ENCODE measurements at places on chromosomes 2 and 18.

DNA sequence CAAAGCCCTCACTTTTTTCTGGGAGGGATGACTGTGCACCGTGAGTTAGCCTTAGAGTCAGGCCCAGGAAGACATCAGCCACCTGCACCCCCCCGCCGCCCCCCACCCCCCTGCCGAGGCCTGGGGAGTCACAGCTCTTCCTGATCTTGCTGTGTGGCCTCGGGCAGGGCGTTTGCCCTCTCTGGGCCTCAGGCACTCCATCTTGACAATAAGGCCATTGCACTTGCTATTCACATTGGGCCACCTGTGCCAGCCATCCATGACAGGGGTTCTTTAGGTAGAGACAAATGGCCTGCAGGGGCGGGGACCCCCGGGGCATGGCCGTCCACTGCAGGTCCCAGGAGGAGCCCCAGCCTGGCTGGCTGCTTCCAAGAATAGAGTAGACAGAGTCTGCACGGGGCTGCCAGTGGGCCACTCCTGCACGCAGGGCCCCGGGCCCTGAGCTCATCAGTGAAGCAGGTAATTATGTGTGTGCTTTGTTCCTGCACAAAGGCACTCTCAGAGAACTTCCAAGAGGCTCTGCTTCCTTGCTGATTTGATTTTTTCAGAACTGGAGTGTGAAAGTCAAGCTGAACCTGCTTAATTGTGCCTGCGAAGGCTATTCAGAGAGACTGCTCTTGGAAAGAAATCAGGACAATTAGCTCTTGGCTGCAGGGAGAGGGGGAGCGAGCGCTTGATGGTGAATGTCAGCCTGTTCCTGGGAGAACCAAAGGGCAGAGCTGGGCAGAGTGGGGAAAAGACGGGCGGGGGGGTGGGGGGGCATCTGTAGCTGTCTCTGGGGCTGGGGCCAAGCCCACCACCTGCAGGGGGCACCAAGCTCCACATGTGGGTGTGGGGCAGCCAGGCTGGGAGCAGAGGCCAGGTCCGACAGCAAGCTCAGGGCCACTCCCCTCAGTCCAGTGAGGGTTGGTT is 40.3 kb downstream of the RRM2 start:
- no peak for DNase-seq

GRCh38 chr2:70596293-70596692 is 42.7 kb upstream of the TGFA start:
- no peak for DNase-seq

- no peak for DNase-seq
These were observed 88.0 kb downstream of the SMAD7 start for GRCh38 chr18:48862678-48863270.

GRCh38 chr18:8489761-8490160 is 119.5 kb upstream of the RAB12 start:
- DNase-seq, result no peak

- no peak for DNase-seq
These were observed 52.9 kb downstream of the ANTXR1 start for GRCh38 chr2:69065735-69066336.

GRCh38 chr2:165762723-165763122 is 31.3 kb downstream of the GALNT3 start:
- no peak for DNase-seq

DNA sequence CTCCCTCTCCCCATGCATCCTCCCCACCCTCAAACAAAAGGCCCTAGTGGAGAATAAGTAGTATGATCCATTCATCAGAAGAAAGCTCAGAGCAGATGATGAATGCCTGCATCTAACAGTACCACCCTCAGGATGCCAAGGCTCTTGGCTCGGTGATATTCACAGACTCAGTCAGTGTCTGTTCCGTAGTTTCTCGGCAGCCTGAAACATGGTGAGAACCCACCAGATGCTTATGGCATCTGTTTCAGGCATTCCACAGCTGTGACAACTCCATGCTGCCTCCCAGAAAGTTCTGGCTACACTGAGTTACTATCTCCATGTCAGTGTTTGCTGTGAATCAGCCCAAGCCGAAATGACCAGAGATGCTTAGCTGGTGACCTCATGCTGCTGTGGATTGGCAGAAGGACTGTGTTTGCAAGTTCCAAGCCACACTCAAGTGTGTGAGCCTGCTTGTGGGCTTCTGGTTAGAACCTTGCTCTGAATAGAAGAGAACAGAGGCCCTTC is 83.9 kb downstream of the WDSUB1 start:
- no peak for DNase-seq

DNA sequence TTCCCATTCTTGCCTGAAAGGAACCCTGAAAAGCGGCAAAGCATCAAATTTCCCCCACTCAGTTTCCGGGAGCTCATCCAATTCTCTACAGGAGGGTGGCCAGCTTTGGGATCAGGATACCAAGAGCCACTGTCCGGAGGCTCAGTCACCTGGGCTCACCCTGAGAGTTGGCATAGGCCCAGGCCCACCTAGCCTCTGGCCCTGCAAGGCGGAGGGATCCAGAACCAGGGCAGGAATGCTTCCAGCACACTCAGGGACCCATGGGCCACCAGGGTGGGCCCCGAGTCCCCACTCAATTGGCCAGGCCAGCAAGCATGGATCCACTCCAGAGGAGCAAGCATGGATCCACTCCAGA is 432.9 kb upstream of the MYT1L start:
- DNase-seq, result no peak

DNA sequence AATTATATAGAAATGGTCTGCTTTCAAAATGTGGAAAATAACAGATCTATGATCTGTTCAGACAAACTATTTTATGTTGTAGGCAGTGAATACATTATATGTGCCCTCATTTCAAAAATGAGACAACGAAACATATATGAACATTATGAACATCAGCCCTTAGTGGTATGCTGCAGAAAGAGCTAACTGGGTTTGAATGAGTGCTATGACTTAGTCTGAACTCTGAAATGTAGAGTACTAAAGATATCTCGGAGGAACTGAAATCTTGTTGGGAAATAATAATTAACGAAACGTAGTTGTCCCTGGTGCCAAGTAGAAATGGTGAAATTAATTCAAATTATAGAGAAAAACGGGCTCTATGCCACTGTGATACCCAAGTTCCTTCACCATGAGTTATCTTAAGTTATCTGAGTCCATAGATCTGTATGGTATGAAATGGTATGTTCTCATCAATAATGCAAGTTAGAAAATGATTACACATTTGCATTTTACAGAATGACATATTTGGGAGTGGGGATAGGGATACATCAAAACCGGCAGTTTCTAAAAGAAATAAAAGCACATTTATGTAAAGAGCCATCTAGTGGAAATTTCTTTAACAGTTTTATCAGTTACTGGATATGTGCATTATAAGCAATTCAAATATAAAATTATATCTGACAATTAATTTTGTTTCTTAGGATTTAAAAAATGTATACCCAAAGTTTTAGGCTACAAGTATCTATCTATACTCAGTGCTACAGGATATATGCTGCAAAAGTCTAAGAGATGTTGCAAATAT is 26.7 kb downstream of the STARD6 start:
- no peak for DNase-seq

DNA sequence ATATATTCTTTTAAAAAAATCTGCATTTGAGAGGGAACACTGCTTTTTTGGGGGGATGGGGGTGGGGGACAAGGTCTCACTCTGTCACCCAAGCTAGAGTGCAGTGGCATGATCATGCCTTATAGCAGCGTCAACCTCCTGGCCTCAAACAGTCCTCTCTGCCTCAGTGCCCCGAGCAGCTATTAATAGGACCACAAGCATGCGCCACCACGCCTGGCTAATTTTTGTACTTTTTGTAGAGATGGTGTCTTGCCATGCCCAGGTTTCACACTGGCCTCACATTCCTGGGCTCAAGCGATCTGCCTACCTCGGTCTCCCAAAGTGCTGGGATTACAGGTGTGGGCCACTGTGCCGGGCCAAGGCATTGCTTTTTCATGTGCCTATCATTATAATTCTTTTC is 154.2 kb downstream of the ATAD2B start:
- DNase-seq, result no peak

DNA sequence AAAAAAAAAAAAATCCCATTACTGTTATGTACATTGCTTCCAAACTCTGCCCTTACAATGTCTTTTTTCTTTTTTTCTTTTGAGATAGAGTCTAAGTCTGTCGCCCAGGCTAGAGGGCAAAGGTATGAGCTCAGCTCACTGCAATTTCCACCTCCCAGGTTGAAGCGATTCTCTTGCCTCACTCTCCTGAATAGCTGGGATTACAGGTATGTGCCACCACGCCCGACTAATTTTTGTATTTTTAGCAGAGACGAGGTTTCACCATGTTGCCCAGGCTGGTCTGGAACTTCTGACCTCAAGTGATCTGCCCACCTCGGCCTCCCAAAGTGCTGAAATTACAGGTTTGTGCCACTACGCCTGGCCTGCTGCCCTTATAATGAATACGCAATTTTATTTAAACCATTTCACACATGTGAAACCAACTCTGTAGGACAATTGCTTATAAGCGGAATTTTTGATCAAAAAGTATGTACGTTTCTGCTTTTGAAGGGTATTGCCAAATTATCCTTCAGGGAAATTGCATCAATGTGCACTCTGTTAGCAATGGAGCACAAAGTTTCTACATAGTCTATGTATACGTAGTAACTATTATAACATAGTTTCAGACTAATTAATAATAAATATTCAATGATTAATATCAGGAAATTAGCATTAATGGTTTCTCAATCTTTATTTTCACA is 55.7 kb upstream of the ACTR3 start:
- DNase-seq, result no peak

DNA sequence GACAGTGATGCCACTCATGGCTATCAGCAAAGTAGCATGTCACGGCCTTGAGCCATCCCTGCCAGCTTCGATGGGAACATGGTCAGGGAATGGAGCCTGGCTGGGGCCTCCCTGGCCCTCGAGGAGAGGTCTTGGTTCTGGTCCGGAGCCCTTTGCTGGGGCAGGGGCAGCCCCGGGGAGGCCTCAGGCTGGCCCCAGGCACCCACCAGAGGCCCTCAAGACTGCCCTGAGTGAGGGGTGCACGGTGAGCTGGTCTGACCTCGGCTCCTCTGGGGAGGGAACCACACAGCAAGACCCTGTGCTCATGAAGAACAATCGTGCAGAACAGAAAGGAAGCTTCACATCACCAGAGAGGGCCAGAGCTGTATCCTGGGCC is 75.2 kb upstream of the OTOS start:
- no peak for DNase-seq

GRCh38 chr18:58344861-58345463 is 283.9 kb downstream of the ALPK2 start:
- no peak for DNase-seq

DNA sequence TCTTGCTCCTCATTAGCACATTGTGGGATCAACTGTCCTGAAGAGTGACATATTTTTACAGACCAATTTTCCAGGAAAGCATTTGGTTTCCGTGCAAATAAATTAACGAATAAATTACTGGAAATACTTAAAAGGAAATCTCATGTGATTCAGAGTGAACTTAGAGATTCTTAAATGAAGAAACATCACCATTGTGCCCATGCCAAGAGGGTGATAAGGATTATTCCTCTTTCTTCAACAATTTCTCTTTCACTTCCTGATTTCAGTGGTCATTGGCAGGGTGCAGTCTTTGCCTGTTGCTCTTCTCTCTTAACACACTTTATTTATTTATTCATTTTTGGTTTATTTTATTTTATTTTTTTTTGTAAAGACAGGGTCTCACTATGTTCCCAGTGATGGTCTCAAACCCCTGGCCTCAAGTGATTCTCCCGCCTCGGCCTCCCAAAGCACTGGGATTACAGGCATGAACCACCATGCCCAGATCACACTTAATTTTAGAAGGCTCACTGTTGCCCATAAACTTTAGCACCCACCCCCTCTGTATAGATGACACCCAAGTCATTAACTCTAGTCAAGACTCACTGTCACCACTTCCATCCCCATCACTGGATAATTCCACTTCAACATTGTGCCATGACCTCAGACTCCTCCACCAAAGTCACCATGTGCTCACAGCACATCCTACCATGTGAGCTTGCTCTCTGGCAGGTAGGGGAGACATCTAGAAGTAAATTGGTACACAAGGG is 92.6 kb upstream of the CERS6 start:
- DNase-seq, result no peak

- DNase-seq, result no peak
These were observed 36.0 kb downstream of the ANKRD12 start for GRCh38 chr18:9172506-9173127.

DNA sequence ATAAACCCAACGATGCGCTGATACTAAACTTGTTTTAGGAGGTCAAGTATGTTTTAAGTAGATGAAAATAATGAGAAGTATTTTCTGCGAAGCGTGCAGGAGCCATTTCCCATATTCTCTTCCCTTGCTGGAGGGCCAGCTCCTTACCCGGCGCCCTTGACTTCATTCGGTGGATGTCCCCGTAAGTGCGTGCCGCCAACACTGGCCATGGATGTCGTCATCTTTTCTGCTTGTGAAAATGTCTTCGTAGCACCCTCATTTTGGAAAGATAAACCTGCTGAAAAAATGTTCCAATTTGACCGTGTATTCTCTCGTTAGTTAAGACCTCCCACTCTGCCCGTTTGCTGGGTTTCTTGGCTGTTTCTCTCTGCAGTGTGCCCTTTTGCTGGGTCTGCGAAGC is 127.5 kb downstream of the RTP5 start:
- no peak for DNase-seq

DNA sequence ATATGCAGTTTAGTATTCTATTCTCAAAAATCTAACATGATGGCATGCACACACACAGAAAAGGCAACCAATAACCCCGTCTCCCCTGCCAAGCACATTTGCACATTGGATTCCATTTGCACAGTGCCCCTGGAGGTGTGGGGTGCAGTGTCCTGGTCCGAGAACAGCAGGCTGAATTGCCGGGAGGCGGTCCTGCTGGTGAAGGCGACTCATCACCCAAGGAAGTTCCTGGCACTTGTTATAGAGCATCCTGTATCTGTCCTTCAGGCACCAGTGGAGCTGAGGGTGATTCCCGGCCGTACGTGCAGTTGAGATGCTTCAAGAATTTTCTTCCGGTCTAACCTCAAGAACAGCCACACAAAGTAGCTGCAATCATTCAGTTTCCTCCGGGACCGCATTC is 73.0 kb upstream of the RAB12 start:
- DNase-seq, result no peak

GRCh38 chr2:181754105-181754504 is 73.8 kb upstream of the NEUROD1 start:
- no peak for DNase-seq

DNA sequence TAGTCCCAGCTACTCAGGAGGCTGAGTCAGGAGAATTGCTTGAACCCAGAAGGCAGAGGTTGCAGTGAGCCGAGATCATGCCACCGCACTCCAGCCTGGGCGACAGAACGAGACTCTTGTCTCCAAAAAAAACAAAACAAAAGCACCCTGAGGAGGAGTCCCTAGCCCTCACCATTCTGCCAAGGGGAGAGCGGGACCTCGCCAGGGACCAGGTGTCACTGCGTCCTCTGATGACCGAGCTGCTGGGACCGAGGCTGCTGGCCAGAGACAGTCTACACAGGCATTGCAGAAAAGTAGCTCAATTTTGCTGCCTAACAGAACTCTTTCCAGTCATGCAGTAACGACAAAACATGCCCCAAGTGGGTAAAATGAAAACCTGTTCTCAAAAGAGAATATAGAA is 18.4 kb downstream of the NCK2 start:
- DNase-seq, result no peak

GRCh38 chr2:100767224-100767653 is 52.7 kb upstream of the NPAS2 start:
- DNase-seq, result no peak

GRCh38 chr2:167212014-167212648 is 323.9 kb downstream of the XIRP2 start:
- peak; percentile 11 for DNase-seq

GRCh38 chr2:197875763-197876162 is 71.4 kb downstream of the PLCL1 start:
- DNase-seq, result no peak

Measured in GM12891 (cell line).